C1 segment of cervical spinal cord (tissue), 14 donors: ENCODE measurements at places on chromosomes 3 and 15.

GRCh38 chr3:36381311-36381956 lies 1.1 kb downstream of the STAC start:
- DNase-seq, result no peak

DNA sequence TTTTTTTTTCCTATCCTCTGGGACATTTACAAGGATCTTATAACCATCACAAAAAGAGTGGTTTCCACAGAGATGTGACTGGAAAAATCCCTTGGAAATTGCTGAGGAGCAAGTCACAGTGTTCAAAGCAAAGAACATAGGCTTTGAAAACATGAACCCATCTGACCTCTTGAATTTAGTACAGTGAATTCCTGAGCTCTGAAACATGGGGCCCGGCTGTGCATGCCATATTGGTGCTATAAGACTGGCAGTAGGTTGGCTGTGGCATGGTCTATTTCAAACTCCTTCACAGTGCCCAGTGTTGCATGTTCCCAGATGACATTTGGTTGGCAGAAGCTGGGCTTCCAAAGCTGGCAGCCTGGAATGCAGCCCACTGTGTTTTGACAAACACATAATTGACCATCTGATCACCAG lies 202.2 kb downstream of the TIGIT start:
- peak; percentile 1 for DNase-seq

GRCh38 chr3:153513236-153513635 lies 351.2 kb downstream of the RAP2B start:
- DNase-seq, result no peak

- DNase-seq, result no peak
Measured at GRCh38 chr15:86903642-86904421, 824.2 kb downstream of the AGBL1 start.

DNA sequence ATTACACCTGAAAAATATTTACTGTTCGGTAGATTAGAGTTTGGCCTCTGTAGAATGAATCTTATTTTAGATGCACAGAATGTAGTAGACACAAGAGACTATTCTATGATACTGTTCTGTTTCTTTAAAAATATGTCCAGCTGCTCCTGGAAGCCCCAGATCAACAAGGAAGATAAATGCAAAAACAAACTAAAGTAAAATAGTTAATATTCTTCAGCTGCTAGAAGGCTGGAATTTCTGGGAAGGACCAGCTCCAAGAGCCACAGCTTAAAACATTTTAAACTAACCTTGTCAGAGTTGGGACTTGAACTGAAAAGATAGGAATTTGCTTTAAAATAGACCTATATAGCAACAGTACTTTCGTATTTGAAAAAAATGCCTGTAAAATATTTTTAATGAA lies 277.9 kb downstream of the PTPRG start:
- DNase-seq, result no peak
